ENCODE measurements at places on chromosomes 12 and 14.

GRCh38 chr14:104598039-104598909 lies 6.3 kb downstream of the TMEM179 start:
- DNase-seq, result no peak

GRCh38 chr14:75609116-75609515 lies 30.7 kb downstream of the FLVCR2 start:
- no peak for DNase-seq

- no peak for DNase-seq
Observed at GRCh38 chr12:27967551-27968054, 4.9 kb downstream of the PTHLH start.

DNA sequence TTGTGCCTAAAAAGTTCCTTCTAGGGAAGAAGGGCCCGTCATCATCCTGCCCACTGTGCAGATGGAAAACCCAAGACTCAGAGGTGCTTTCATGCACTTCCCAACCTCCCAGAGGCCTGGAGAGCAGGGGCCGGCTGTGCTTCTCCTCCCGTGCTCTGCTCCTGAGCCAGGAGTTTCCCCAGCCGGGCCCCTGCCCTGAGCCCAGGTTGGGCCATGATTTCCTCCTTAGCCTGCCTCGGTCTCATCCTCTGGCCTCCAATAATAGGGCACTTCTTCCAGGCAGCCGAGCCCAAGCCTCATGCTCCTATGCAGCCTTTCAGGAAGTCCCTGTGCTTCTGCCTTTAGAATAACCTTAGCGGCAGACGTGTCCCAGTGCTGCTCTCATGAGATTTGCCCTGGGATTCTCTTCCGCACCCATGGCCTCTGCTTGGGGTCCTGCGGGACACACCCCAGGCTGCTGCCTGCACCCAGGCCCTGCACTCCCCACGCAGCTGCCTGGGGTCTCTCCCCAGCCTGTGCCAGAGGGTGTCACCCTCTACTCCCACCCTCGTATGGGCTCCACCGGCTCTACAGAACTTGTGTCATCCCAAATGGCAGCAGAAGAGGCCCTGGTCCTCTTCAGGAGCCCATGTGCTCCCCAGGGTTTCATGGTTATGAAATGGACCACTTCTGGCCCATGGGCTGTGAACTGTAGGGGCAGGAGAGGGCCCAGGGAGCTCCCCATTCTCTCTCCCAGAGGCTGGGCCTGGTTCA lies 359.3 kb downstream of the ADGRD1 start:
- no peak for DNase-seq

DNA sequence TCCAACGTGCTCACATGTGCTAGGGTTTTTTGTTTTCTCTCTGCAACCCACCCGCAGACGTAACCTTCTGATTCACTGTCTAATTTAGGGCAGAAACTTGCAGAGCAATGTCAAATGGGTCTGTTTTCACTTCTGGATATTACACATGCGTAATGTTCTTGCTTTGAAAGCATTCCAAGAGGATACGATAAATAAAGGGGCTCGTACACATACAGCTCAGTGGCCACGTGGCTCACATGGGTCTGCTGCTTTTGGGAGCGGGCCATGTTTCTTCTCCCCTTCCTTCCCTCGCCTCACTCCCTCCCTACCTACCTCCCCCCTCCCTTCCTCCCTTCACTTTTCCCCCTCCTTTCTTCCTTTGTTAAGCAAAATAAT lies 23.4 kb downstream of the CACNA1C start:
- DNase-seq, result no peak

DNA sequence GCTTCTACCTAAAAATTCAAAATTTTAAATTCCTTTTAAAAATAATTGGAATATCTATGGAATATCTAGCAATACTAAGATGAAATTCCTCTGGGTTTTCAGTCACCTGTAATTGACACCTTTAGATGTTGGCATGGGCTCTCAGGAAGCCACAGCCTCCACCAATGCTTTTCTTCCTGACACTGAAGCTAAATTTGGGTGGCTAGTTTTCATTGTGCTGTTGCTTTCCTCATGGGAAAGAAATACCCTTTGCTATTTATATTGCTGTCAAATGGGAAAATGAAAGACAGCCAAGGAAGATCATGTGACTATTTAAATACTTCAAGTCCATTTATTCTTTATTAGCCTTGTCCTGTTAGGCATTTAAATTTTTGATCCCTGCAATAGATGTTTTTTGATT lies 313.0 kb downstream of the NAV3 start:
- no peak for DNase-seq

DNA sequence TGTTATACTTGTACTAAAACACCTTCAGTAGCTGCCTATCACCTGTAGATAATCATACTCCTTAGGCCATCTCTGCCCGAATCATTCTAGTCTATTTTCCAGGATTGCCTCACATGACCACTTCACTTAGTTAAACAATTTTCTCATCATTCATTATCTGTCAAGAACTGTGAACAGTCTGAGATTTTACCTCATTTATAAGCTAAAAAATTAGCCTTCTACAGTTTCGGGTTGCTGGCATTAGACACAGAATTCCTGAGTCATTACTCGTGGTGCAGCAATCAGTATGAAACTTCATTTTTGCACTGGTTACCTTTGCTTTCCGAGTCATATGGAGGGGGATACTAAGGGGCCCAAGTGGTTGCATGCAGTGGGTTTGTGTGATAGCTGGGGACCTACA lies 57.6 kb upstream of the OTOGL start:
- DNase-seq, result no peak

DNA sequence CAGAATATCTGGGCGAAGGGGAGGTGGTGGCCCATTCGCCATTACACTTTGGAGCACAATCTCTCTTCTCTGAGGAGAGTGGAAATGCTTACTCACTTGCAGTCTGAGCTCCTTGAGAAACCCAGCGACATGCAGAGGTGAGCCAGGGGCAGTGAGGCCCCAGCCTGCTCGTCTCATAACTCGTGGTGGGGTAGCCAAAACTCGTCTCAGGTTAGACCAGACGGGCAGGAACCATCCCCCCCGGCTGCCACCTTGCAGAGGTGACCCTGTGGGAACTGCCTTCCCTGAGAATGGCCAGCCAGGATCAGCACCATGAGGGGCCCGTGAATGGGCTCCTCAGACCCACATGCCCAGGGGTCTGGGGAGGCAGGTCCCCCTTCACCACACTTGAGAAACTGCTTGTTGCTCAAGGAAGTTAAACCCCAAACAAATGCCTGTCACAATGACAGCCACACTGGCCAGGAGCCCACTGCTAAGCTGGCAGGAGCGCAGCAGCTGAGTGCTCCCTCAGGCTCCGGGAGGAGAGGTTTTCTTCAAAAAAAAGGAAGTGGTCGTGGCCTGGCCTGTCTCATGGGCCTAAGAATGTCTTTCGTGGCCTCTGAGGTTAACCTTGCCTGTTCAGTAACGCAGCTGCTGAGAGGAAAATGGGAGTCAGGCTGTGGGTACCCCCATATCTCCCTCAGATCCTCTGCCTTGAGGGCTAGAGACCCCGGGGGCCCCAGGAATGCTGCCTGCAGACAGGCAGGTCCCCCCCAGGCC lies 9.2 kb upstream of the ALDH2 start:
- DNase-seq, result no peak

- no peak for DNase-seq
Observed at GRCh38 chr12:25126101-25126500, 68.9 kb downstream of the DNAI7 start.

DNA sequence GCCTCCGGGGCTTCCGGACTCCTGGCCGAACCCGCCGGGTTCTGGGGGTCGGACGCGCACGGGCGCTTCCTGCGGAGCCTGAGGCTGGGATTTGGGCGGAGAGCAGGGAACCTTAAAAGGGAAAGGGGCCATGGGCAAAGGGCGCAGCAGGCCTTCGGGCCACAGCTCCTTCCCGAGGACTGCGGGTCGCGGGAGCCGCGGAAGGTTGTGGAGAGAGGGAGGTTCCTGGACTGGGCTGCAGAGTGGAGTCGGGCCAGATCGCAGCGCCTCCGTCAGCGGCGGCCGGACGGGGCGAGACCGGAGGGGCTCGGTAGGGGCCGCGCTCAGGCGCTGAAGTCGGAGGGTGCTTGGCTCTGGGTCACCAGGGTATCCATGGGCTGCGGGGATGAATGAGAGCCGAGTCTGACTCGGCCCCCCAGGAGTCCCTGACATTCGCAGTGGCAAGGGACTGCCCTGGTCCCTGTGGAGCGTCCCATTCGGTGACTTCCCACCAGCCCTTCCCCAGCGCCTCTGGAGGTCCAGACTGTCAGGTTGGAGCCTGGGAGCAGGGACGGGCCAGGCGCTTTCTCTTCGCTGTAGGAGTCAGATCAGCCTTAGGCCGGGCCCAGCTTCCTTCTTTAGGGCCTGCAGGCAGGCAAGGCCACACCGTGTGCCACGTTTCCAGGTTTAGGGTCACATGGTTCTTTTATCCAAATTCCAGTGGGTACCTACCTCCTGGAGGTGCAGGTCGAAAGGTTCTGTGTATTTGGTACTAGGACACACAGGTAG lies 938 bp upstream of the SLC25A29 start:
- DNase-seq, result no peak

DNA sequence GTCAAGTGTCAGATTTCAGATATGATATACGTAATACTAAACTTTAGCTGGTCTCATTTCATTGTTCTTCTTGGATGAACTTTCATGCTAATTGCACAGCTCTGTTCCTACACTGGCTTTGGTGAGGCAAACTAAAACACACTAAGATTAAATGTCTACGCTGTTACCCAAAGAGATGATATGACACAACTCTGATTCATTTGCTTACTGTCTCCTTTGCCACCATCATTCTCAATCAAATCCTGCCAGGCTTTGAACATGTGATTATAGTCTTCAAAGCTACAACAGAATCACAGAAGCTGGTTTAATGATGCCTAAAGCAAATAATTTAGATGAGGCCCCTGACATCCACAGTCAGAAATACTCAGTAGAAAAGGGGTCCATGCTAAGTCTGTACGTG lies 37.7 kb downstream of the MDGA2 start:
- DNase-seq, result no peak

- DNase-seq, result no peak
Observed at GRCh38 chr14:63543826-63544406, 739 bp upstream of the PPP2R5E start.

GRCh38 chr14:62015243-62015642 lies 253.0 kb downstream of the SNAPC1 start:
- DNase-seq, result no peak

- peak; percentile 11 for DNase-seq
Observed at GRCh38 chr12:31118347-31119191, 44.9 kb downstream of the DDX11 start.

DNA sequence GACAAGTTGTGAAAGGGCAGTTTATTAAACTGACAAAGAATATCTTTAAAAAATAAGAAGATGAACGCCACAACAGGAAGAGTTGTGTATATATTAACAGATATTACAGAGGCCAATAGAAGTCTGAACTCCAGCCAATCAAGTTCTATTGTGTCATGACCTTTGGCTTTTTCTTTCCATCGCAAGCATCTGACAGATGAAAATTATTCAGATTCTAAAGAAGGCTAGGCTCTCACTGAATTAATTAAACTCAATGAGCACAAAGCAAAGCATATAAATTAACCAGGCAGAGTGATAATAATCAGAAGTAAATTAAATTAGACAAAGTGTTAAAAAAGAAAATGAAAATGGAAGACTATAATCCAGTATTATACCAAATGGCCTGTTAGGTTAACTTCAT lies 62.0 kb upstream of the PYGL start:
- DNase-seq, result no peak

GRCh38 chr12:83470749-83471148 lies 784.0 kb downstream of the TMTC2 start:
- no peak for DNase-seq

DNA sequence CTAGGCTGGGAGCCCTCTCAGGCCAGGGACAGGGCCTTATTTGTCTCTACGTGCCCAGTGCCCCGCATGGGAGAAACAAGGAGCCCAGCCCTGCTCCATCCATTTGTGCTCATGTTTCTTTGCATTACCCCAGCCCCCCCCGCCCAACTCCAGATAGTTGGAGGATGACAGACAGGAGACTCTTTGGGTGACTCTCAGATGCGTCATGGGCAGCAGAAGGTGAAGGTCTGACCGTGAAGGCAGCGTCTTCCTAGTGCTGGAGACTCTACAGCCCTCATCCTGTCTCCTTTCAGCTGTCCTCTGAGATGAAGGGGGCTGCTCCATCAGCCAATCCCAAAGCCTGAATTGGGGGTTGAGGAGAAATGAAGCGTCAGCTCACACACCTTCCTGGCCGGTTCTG lies 283 bp upstream of the PSMB11 start:
- no peak for DNase-seq

GRCh38 chr12:106062693-106063092 lies 76.1 kb downstream of the NUAK1 start:
- no peak for DNase-seq

- DNase-seq, result no peak
Observed at GRCh38 chr12:62761658-62762057, 173.3 kb downstream of the PPM1H start.

DNA sequence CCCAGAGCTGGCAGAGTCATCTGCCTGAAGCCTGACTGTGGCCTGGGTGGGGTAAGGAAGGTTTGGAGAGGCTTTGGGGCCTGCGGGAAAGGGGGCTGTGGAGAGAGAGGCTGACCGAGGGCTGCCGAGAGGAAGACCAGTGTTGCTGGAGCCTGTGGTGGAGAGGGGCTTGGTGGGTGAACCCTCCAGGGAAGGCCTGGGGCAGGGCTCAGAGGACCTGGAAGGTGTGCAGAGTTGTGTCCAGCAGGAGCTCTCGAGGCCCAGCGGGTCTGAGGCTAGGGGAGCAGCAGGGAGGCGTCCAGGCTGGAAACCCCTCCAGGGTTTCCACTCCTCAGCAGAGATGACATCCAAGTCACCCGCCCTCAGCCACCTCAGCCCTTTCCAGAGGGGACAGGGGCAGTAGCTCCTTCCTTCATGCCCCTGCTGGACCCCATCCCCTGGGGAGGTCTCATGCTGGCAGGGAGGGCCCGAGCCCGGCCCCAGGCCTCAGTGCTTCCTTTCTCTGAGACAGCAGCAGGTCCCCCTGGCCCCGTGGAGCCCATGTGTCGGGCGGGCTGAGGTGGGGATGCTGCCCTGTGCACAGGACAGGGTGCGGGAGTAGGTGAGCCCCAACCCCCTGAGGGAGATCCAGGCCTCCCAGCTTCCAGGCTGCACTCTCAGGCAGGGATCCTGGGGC lies 8.4 kb downstream of the CEP170B start:
- no peak for DNase-seq

GRCh38 chr12:53078425-53079225 lies 565 bp downstream of the SPRYD3 start:
- no peak for DNase-seq

DNA sequence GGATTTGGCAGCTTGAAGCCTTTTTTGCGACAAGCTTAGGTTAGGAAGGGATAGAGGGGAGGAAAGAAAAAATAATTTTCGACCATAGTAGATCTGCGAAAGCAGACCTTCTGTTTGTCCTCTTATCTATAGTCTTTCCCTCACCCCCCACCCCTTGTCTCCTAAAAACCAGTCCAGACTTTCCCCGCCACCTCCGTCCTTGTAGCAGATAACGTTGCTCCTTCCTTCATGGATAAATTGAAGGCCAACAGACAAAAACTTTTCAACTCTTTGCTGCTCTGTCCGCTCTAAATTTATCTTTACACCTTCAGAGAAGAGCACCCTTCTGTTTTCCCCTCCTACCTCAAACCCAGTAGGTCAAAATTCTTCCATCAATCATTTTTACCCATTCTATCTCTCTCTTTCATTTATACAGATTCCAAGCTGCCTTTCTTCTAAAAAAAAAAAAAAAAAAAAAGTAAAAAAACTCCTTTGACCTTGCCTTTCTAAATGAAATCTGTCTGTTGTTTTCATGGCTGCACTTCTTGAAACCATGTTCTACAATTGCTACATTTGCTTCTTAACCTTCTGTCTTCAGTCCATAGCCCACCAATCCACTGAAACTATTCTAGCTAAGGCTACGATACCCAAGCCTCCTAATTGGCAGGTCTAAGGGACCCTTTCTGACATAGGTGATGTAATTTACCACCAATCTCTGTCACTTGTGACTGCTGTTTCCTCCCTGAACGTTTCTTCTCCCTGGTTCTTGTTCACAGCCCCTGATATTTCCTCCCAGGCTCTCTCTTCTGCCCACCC lies 11.1 kb upstream of the NEMF start:
- DNase-seq, result no peak
